ENCODE measurements at places on chromosomes 12 and 14.

- DNase-seq: no peak
These were observed 122.6 kb downstream of the ADGRD1 start for GRCh38 chr12:131076296-131076695.

DNA sequence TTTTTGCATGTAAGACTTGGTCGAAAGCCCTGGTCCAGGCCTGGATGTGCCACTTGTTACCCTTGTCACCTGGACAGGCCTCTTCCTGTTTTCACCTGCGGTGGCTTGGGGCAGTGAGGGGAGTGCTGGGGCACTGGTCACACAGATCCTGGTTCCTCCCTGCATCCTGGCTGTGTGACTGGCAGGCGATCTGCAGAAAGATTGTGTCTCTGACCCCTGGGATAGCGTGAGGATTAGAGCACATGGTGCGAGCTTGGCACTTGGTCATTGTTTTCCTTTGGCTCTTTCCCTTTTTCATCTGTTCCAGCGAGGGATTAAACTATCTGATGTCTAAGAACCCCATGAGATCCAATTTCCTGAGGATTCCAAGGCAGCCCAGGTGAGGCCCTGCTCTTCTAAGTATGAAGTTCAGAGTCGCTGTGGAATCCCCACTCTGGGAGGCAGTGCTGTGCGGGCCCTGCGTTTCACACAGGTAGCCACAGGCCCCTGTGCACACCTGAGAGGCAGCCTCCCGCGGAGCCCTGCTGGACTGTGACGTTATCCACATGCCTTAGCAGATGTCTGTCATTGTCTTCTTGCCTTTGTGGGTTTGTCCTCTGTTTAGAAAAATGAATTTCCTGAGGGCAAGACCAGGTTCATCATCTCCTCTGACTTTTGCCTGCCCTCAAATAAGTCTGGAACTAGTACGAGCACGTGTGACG is 288.4 kb downstream of the CACNA1C start:
- no peak for DNase-seq

GRCh38 chr14:89454996-89455395 is 38.0 kb upstream of the FOXN3 start:
- no peak for DNase-seq

- DNase-seq: no peak
These were observed 9.4 kb downstream of the ACACB start for GRCh38 chr12:109125791-109126190.

DNA sequence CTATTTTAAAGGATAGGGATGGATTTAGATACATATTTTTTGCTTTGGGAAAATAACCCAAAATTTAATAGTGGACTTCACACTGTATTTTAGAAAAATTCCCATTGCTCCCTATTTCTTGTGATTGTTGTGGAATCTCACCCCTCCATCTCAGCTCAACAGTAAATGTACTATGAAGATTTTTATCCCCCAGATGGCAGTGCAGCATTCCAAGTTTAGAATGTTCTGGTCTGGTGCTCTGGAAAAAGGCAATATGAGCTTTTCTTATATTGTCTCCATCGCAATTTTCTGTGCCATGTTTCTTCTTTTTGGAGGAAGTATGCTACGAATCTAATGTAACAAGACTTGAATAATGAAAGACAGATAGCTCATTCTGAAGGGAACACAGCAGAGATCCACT is 471.7 kb upstream of the SYT1 start:
- DNase-seq: peak; percentile 50

- DNase-seq: no peak
These were observed 60.6 kb downstream of the FBXL14 start for GRCh38 chr12:1533602-1534304.

DNA sequence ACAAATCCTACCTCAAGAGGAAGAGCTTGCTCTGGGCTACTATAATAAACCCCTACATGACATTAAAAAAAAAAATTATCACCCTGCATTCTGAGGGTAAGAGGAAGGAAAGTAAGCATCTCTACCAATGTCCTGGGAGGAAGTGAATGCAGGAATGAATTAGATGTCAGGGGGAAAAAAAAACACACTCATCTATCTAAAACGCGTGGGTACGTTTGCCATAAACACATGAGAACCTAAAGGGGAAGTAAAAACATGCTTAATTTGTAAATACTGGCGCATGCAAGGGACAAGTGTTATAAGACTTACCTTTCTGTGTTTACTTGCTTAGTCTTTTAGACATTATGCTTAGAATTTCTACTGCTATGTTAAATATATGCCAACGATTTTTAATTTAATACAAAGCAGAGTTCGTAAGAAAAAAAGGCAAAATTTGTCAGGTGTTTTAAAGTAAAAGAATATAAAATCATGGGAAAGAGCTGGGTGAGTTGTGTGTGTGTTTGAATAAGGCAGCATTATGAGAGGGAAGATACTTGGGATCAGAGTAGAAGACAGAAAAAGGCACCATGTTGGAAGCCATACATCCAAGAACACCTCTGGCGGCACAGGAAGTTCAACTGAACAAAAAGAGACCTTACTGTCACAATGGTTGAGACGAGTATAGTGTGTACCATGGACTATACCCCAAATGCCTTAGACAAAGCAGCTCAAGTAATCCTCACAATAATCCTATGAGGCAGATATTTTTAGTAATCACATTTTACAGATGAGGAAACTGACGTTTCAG is 1.5 kb downstream of the TMED8 start:
- DNase-seq: no peak

DNA sequence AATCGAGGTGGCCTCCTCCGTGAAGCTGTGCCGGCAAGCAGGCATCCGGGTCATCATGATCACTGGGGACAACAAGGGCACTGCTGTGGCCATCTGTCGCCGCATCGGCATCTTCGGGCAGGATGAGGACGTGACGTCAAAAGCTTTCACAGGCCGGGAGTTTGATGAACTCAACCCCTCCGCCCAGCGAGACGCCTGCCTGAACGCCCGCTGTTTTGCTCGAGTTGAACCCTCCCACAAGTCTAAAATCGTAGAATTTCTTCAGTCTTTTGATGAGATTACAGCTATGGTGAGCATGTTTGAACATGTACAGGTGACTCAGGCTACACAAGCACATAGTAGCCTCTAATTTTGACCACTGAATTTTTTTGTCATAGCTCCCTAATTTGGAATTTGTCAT is 59.7 kb downstream of the ATP2A2 start:
- DNase-seq: no peak

DNA sequence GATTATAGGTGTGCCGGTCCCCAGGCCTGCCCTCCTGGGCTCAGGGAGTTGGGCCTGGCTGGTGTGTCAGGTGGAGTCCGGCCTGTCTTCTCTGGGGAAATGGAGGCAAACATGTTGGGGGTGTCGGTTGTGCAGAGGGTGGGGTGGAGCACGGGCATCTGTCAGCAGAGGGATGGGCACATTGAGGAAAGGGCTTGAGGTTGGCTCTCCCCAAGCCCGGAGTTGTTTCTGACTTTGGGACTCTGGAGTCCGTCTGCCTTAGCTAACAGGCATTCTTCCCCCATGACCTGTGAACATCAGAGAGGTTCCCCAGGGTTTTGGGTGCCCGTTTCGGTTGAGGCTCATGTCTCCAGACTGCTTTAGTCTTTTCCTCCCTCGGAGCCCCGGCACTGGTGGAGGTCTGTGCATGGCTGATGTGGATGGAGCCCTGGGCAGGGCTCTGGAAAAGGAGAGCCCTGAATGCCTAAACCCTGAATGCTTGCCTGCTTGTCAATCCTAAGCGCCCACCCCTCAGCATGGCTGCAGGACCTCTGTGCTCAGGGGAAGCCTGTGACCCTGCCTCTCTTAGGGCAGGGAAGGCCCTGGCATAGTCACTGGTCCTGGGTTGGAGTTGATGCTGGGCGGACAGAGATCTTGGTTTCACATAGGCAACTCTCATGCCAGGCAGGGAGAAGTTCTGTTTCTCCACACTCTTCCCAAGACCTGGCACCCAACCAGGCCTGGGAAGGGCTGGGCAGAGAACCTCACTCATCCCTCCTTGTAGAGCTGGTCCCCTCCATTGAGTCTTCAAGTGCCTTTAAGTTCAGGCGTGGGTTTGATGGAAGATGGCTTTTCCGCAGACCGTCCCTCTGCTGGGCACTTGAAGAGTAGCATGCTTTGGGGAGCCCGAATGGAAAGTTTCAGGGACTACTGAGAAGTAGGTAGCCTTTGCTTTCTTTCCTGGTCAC is 12.9 kb downstream of the NYNRIN start:
- DNase-seq: no peak

DNA sequence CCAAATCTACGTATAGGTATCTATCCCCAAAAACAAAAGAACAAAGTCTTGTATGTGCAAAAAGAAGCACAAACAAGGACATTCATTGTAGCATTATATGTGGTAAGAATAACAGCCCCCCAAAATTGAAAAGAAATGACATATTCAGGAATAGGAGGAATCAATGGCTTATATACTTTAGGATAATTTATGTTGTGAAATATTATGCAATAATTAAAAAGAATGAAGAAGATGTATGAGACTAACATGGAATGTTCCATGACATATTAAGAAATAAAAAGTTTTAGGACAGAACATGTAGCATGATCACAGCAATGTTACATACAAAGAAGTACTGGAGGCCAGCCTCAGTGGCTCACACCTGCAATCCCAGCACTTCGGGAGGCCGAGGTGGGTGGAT is 9.1 kb downstream of the SMCO2 start:
- no peak for DNase-seq

DNA sequence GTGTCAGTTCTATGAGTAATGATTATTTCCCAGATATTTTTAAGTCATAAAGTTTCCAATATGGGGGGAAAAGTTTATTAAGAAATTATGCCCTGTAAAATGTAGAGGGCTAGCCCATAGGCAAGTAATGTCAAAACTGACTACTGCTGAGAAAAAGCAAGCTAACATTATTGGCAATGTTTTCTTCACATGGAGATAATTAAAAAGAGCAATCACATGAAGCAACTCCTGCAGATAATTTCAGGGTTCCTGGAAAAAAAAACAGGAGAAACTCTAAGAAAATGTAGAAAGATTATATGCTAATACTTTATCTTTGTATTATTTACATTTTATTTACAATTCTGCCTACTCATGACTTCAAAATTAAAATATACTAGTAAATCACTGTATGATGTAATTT is 39.8 kb downstream of the PPP1R12A start:
- DNase-seq: no peak

- DNase-seq: no peak
These were observed 109.1 kb upstream of the BCAT1 start for GRCh38 chr12:25058012-25058411.

DNA sequence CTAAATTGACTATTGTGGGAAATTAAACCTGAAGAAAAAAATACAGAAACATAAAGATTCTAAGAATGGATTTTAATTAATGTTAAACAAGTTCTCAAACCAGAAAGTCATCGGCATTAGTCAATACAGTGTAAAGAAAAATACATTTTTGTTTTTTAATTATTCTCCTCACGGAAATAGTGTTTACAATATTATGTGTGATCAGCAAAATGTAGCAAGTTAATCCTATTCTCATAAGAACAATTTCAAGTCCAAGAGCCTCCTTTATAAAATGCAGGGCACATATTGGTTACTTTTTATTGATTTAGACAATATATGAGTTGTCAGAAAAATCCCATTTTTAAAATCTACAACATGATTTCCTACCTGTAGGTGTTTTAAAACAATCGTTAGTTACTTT is 158.0 kb upstream of the MGAT4C start:
- DNase-seq: no peak

- no peak for DNase-seq
These were observed 277.4 kb upstream of the SOX5 start for GRCh38 chr12:24226745-24227350.

GRCh38 chr12:127231371-127231770 is 1035.6 kb upstream of the TMEM132C start:
- DNase-seq: no peak

DNA sequence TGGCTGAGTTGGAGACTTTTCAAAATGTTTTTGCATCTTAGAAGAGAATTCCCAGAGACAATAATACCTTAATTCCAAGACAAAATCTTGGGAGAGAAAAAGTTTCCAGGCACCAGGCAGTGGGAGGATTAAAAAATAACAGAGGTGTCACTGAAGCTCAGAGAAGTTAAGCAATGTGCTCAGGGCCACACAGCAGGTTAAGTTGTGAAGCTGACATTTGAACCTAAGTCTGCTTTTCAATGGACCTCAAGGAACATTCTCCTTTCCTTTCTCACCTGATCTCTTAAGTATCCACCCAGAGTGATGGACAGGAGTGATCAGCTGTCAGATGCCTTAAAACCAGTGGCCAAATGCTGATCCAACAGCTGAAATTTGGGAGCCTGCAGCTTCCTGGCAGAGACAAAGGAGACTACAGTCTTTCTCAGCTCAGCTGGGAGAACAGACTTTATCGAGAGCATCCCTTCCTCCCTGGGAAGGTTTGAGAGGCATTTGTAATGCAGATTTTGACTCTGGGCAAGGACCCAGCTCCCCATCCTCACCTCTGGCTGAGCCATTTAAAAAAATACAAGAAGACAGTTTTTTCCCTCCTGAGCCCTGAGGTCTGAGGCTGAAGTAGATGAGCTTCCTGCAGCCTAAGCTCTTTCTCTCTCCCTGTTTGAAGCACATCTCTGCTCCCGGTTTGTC is 174.9 kb upstream of the RPH3A start:
- no peak for DNase-seq

GRCh38 chr12:104243551-104243950 is 28.0 kb downstream of the TXNRD1 start:
- DNase-seq: no peak

DNA sequence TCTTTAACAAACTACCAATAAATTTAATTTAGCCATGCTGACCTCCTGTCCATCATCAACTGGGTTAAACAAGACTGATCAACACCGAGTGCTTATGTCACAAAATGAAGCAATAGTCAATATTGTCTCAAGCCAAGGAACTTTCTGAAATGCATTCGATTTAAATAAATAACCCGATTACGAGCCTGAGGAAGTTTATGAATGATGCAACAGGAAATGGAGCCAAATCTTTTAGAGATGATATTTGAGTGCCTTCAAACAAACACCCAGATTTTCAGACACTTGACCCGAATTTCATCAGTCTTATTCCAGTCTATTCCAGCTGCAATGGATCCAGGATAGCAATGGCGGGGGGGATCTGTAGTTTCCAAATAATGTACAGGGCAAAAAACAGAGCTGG is 27.9 kb downstream of the FAR2 start:
- DNase-seq: no peak

DNA sequence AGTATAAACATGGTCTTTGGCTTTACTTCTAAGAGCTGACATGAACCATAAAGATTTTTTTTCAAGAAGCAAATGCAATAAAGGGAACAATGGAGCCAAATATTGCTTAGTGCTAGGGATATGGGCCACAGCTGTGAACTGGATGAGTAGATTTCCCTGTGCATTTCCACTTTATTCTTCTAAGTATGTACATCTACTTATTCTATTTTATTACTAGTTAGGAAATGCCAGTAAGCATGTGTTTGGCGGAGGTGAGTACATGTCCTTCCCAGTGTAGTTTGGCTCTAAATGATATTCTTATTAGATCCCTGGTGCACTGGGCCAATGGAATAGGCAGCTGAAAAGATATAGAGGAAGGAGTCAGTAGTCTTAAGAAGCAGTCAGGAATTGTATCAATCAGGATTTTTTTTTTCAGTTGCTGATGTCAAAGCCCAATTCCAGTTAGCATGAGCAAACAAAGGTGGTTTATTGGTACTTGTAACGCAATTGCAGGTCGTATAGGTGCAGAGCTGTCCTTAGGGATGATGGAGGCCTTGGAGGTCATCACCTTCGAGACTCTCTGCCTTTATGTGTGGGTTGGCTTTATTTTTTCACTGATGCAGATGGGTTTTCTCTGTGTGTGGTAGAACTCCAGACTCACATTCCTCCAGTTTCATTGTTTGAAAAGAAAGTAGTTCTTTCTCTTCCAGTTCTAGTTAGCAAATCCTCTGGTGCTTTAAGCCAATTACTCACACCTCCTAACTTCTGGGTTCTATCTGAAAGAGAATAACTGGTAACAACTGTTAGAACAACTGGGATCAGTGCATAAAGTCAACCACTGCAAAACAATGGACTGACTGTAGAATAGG is 139.0 kb upstream of the LRIG3 start:
- DNase-seq: no peak

All from left lung (tissue), 14 donors.